ENCODE measurements at places on chromosomes 6 and 20.

GRCh38 chr6:47446669-47447330 lies 30.8 kb upstream of the CD2AP start:
- no peak for DNase-seq

DNA sequence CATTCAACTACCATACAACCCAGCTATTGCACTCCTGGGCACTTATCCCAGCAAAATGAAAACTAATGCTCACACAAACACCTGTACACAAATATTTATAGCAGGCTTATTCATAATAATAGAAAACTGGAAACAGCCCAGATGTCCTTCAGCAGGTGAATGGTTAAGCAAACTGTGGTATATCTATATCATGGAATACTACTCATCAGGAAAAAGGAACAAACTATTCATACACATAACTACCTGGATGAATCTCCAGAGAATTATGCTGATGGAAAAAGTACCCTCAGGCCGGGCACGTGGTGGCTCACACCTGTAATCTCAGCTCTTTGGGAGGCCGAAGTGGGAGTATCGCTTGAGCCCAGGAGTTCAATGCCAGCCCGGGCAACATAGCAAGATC lies 3.8 kb upstream of the BLTP3A start:
- no peak for DNase-seq

DNA sequence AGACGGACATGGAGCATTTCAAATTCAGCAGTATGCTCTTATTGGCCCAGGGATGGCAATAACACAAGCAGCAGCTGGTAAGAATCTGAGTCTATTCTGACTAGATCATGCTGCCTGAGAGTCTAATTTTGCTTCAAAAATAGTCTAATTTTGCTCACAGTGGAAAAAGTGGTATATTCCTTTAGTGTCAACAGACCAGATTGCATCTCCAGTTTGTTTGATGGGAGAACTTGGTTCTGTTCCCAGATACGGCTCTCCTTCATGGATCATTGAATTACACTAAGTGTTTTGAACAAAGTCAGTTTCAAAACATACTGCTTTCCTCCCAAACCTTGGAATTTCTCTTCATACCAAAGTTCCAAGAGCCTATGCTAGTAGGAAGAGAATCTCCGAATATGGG lies 586.1 kb downstream of the RNF144B start:
- no peak for DNase-seq

GRCh38 chr6:73134588-73134987 lies 90.7 kb downstream of the KHDC1L start:
- DNase-seq: no peak

- no peak for DNase-seq
Observed at GRCh38 chr6:169944061-169944337, 192.6 kb downstream of the ERMARD start.

DNA sequence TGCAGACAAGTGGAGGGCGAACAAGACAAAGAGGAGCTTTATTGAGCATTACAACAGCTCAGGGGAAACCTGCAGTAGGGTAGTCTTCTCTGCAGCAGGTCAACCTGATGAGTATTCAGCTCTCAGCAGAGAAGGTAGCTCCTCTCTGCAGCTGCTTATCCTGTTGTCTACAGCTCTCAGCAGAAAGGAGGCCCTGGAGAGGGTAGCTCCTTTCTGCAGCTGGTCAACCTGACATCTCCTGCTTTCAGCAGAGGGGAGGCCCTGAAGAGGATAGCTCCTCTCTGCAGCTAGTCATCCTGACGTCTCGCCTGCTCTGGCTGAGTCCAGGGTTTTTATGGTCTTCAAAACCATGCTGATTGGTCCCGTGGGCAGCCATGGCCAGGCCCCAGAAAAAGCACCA lies 113.6 kb downstream of the CD24 start:
- DNase-seq: no peak

DNA sequence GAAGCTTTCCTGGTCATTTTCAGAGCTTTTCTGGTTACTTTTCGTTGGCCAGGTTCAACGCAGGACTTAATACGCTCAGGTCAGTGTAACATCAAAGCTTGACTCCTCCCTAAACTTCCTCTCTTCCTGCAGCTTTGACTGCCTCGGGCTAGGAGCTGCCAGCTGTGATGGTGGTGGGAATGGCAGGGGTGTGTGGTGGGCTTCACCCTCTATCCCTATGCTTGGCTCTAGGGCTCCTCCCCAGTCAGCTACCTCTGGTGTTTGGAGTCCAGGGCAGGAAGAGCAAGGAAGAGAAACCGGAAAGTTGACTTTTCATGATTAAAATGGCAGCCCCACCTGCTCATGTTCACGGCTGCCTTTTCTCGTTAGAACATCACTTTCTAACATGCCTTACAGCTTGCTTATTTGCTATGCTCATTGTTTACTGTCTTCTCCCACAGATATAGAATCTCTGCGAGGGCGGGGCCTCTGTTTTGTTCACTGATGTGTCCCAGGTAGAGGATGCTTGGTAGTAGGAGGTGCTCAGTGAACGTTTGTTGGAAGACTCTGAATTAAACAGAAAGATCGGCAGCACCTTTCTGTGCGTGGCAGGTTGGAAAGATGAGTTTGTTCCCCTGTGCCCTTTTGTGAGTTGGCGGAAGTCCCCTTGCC lies 16.1 kb upstream of the PPP1R14C start:
- DNase-seq: no peak

- DNase-seq: no peak
Observed at GRCh38 chr6:169163411-169163901, 90.2 kb downstream of the THBS2 start.

GRCh38 chr6:4814987-4815386 lies 38.8 kb downstream of the CDYL start:
- DNase-seq: no peak

DNA sequence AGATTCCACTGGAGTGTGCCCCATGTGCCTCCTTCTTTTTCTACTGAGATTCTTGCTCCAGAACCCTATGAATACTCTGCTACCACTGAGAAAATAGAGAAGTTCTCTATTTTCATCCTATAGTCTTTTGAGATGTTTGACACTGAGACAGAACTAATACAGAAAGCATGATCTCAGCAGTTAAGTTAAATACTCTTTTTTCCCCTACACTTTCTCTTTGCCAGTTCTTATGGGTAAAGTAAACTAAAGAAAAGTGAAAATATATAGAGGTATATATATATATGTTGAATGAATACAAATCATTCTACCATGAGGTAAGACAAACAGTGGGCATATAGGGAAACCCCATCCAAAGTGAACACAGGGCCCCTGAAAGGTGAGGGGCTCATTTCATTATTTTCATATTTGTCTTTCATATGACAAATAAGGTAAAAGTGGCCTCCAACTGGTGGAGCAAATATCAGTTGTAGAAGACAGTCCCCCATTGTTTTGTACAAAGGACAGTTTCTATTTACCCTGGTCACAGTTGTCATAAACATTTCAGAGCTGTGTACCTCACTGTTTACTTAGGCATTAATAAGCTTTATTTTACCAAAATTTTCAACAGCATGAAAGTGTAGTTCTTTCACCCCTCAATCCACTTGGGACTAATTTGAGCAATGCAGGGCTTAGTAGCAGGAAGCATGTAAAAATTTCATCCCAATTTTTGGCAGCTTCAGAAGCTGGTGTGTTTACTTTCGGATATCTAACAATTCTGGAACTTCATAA lies 188.3 kb upstream of the MARCKS start:
- no peak for DNase-seq

- no peak for DNase-seq
Observed at GRCh38 chr6:6920114-6920986, 187.4 kb upstream of the RREB1 start.

DNA sequence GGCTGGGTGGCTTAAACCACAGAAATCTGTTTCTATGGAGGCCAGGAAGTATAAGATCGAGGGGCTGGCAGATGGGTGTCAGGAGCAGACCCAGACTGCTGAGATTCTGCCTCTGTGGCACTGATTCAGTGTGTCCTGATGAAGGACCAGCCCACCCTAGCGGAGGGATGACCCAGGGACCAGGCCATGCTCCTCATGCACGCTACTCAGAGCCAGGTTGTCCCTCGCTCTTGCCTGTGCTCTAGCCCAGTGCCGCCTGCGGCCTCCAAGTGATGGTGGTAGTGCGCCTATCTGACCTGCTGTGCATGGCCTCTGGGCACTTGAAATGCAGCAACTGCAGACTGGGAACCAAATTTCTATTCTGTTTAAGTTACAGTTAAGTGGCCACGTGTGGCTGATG lies 13.1 kb upstream of the APMAP start:
- no peak for DNase-seq

- DNase-seq: no peak
Observed at GRCh38 chr6:151239603-151240035, at the start of gene AKAP12. Gene AKAP12 (plus strand): TSS chr6:151239967. CDS start chr6:151240563, 596 bp downstream.

GRCh38 chr20:19889011-19889953 lies 127.9 kb upstream of the NAA20 start:
- no peak for DNase-seq

- no peak for DNase-seq
Observed at GRCh38 chr6:138372711-138373463, 4.8 kb upstream of the SMIM28 start.

- no peak for DNase-seq
Observed at GRCh38 chr6:16939839-16940238, 162.0 kb upstream of the STMND1 start.

GRCh38 chr6:148367411-148368024 lies 24.9 kb downstream of the SASH1 start:
- no peak for DNase-seq

DNA sequence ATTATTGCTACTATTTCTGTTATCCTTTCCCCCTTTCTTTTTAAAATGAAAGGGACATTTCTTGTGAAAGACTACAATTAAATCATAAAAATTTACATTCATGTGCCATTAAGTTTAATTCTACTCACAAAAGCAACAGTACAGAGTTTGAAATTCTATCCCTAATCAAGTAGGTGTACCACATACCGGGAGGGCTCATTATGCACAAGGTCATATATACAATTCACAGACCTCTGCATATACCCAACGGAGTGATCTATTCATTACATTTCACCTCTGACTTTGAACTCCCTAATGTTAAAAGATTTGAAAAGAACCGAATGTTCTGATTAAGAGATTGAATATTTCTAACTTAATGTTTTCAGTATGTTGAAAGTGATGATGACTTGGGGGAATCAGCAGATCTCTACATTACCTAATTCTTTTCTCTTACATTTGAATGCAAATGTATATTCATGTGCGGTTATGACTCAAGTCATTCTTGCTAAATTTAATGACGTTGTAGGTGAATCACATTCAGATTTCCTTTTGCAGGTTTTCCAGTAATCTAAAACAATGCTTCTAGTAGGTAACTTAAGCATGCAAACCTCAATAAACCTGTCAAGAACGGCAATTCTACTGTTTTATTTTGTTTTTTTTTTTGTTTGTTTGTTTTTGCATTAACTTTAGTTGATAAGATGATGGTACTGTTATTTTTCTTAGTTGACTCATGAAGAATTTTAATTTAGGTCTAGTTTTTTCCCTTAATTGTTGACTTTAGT lies 7.3 kb downstream of the EYA4 start:
- no peak for DNase-seq

DNA sequence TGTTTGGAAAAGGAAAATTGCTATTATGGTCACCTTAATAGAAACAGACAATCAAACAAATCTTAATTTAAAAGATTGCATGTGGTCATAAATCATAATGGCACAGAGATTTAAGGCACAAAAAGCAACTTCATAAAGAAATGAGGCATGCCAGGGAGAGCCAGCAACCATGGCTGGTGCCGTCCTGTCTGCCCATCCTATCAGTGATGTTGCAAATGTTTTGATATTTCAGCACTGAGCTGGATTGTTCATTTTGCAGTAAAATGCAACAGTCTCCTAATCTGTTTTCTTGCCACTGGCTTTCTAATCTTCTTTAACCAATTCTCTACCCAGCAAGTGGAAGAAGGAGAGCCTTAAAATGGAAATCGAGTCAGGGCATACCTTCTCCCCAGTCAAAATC lies 249.8 kb downstream of the SAMD5 start:
- no peak for DNase-seq

DNA sequence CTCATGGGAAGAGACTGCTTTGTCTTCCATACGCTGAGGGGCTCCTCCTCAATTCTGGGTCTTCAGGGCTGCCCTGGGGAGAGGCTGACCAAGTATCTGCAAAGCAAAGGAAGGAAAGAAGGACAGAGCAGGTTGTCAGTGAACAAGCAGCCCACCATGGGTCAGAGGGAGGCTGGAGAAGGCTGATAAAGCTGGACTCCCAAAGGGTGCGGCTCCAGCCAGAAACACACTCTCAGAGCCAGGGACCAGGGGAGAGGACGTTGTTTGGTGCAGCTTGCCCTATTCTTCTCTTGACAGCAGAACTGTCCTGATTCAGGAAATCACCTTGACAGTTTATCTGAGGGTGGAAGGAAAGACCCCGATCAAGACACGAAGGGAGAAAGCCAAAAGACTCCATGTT lies 10.4 kb upstream of the CTCFL start:
- DNase-seq: no peak

GRCh38 chr6:38413102-38413800 lies 226.5 kb downstream of the BTBD9 start:
- no peak for DNase-seq

GRCh38 chr6:20200761-20201630 lies 11.3 kb downstream of the MBOAT1 start:
- no peak for DNase-seq

DNA sequence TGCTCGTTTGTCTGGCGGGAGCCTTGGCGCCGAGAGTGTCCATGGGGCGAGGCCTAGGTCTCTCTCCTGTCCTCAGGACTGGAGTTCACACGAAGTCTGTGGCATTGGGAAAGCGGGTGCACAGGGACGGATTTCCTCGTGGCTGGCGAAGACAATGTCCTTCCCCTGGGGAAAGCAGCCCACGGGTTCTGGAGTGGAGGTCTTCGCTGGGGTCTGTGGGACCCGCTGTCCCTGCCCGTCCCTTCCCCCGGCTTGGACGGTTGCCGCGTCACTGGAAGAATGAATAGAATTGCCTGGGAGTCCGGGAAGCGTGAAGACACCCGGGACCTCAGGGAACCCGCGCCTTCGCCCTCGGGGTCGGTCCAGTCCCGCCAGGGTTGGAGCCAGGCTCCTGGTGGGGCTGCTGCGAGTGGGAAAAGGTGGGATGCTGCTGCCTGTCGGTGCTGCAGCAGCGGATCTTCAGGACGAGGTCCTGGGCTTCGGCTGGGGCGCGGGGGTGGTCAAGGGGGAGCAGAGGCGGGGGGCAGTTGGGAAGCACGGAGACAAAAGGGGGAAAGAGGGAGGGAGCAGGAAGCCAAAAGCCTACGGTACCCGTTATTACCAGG lies 441.8 kb upstream of the DEFB115 start:
- no peak for DNase-seq

DNA sequence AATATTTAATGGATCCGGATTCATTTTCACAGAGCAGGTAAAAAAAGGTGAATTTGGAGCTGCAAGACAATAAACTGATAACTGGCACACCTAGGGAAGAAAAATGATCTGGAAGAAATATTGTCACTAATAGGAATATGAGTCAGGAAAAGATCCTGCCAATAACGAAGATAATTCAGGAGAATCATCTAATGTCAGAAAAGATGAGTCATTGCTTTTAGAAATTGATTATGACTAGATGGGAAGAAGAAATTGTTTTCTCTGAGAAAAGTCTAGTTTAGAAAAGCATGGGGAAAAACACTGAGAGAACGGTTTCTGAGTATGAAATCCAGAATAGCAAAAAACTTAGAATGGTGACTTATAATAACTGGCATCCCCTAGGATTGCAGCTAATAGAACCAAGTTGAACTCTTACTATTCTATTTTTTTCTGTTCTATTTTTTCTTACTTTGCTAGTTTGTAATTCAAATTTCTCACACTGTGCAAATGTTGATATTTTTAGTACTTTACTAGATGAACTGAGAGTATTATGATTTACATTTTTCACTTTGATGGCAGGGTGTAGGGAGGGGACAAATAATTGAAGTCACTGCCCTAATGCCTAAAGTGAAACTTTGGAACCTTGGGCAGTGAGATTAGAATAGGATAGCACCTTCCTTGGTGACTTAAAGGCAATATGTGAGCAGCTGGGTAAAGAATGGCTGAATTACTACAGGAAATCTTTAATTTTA lies 38.2 kb upstream of the SUPT3H start:
- no peak for DNase-seq

All from activated effector memory CD4-positive, alpha-beta T cell treated with Interleukin-2 at 50 U/mL for 16 hours (primary cell).